ENCODE measurements at places on chromosomes 2 and 18.

DNA sequence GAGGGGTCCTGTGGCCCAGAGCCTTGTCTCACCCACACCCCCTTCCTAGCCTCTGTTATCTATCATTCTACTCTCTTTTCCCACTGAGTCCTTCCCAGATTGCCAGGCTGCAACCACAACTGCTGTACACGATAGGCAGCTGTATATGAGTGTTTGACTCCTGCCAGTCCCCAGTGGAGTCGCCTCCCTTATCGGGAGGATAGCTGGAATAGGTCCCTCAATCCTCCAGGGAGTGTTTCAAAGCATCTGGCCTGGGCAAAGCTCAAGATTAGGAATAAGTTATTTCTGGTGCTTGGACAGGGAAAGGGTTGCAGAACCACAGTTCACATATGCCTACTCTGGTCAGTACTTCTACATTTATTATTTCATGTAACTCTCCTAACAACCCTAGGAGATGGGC lies 4.8 kb downstream of the MSGN1 start:
- DNase-seq, result no peak

DNA sequence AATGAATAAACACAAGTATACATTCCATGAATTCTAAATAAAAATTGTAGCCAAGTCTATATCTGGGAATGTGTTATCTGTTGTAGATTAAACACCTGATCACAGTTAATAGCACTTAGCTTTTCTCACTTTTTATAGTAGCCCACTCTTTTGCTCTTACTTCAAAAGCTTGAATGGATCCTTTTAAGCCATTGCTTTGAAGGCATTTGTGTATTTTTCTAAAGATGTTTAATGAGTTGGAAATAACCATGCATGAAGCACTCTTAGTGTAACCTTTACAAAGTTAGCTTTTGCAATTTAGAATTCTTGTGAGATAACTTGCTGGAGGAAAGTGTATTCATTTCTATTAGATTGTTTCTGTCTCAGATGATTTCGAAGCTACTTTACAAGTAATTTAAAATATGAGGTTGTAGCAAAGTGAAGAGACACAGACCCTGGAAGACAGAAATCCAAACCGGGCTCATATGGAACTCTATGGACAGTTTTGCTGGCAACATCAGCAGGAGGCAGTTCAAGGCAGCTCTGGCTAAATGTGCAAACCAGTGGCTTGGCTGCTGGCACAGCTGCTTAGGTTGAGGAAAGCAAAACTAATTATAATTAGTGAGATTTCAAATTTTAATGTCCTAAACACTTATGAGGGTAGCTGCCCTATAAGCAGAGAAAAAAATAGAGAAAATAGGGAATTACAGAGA lies 469.8 kb upstream of the ZEB2 start:
- DNase-seq, result no peak

GRCh38 chr2:164781394-164781793 lies 60.2 kb downstream of the COBLL1 start:
- DNase-seq, result no peak

DNA sequence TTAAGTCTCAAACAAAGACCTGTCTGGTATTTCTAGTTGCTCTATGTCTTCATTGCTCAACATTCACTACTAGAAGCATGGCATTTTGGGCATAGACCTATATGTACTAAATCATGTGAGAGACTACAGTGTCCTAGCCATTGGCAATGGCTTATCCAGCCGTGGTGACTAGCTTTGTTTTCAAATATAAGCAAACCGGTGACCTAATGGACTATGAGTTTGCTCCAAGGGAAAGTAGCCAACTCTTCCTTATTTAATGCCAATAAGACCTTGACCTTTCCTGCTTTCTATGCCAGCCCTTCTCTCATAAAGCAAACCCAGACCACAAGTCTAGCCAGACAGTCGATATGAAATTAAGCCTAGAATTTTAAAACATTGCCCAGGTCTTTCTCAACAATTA lies 113.7 kb upstream of the CREB1 start:
- DNase-seq, result no peak

- no peak for DNase-seq
Observed at GRCh38 chr18:45019469-45019868, 338.8 kb downstream of the SETBP1 start.

- DNase-seq, result no peak
Observed at GRCh38 chr18:5317186-5317585, 21.7 kb upstream of the ZBTB14 start.

DNA sequence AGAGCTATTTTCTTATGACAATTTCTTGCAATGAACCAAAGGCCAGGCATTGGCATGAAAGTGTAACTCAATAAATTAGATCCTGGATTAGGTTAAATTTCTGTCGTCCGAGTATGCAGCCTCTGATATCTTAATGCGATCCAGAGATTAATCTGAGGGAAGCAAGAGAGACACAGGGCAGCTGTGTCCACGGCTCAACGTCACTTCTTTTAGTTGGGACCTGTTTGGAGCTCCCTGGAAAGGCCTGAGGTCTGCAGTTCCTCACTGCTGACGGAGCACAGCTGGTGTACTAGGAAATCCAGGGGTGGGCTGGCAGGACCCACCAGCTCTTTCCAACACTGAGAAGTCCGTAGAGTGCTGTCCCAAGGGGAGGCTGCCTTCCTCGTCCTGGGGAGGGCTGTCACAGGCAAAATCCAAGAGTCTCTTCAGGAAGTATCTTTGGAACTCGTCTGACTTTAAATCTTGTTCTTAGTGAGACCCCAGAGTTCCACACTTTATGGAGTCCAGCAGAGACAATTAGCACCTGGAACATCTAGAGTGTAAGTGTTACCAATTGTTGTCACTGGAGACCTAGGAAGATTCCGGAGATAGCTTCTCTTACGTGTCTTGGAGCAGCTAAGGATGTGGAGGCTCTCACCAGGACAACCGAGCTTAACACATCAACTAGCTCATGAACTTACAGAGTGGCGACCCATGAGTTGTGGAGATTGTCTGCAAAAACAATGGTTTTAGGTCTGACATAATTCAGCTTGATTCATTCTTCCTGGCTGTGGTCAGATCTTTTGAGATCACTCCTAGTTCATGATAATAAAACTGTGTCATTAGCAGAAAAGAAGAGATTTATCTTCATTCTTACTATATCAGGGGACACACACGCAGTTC lies 173.7 kb downstream of the ACKR3 start:
- DNase-seq, result no peak

- no peak for DNase-seq
Observed at GRCh38 chr2:14623237-14623636, 9.3 kb upstream of the LRATD1 start.

GRCh38 chr2:99420751-99421299 lies 69.0 kb downstream of the REV1 start:
- no peak for DNase-seq

- DNase-seq, result no peak
Observed at GRCh38 chr2:53826587-53827397, 33.0 kb downstream of the GPR75 start.

- no peak for DNase-seq
Observed at GRCh38 chr2:46448641-46449040, 30.7 kb upstream of the TMEM247 start.

DNA sequence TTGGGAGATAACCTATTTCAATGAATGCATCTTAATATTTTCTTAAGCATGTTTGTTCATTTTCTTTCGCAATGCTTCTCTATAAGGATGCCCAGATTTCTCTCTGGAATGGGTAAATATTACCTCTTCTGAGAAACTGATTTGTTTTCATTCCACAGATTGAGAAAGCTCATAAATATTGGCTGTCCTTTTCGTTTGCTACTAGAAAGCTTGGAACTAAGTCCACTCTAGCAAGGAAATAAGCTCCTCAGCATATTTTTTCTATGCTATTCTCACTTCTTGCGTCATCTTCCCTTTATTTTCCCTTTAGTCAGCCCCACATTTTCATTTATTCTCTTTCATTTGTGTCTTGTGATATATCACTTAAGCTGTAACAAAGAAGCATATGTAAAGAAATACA lies 76.3 kb downstream of the ANTXR1 start:
- DNase-seq, result no peak

DNA sequence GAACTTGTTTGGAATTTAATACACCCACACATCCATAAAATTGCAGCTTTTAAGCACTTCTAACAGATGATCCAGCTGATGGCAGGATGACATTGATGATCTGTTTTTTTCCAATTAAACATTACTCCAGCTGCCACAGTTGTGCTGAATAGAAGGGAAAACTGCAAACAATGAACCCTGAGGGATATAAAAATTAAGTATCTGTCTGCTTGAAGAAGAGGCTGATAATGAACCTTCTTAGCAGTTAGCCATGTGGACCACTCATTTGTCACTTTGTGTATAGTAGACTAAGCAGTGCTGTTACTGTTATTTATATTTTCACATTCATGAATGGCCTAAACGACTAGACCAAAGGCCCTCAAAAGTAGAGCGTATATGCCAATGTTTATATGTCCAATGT lies 1201.0 kb upstream of the LRRTM1 start:
- DNase-seq, result no peak

DNA sequence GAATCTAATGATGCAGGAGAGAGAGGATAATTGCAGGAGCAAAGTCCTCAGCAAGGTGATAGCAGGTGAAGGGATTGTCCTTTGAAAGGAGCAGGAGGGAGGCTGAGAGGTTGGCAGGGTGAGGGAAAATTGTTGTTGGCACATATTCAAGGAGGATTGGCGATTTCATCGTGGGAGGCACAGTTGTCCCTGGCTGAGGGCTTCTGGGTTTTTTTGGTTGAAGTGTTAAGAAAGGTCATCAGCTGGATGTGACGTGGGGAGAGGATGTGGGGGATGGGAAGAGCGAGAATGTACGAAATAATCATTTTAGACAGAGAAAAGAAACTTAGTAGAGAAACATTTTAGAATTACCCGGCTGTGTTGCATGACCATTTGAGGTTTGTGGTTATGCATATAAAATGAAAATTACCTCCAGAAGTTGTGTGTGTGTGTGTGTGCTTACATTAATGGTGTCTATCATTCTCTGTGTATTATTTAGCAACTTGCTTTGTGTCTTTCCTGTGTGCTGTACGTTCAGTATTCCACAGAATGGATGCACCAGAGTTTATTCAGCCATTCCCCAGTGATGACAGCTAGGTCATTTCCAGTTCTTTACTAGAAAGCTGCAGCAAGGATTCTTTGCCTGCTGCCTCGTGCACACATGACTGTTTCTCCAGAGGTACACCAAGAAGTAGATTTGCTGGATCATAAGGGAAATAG lies 67.6 kb downstream of the SDC1 start:
- DNase-seq, result no peak

- DNase-seq, result no peak
Observed at GRCh38 chr18:67467188-67467587, 49.3 kb downstream of the DSEL start.

GRCh38 chr2:115083225-115083624 lies 640.8 kb downstream of the DPP10 start:
- no peak for DNase-seq

DNA sequence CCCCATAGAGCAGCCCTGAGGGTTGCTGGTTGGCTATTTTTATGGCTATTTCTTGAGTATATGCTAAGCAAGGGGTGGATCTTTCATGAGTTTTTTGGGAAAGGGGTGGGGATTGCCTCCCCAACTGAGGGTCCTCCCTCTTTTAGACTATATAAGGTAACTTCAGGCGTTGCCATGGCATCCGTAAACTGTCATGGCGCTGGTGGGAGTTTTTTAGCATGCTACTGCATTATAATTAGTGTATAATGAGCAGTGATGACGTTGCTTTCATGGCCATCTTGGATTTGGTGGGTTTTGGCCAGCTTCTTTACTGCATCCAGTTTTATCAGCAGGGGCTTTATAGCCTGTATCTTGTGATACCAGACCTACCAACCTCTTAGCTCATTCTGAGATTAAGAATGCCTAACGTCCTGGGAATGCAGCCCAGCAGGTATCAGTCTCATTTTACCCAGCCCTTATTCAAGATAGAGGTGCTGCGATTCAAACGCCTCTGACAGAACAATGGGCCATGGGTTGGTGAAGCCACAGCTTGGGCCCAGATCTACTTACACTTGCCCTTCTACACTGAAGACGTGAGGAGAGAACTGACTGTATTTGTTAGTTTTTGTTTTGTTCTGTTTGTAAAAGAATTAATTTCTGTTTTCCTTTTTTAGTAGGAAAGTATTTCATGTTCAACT lies 53.8 kb upstream of the TMEM163 start:
- no peak for DNase-seq

GRCh38 chr18:26133652-26134051 lies at the start of gene PSMA8:
TSS of gene PSMA8 (plus strand) at chr18:26133869. CDS start at chr18:26133966, 97 bp downstream.
- DNase-seq, result peak; percentile 8

DNA sequence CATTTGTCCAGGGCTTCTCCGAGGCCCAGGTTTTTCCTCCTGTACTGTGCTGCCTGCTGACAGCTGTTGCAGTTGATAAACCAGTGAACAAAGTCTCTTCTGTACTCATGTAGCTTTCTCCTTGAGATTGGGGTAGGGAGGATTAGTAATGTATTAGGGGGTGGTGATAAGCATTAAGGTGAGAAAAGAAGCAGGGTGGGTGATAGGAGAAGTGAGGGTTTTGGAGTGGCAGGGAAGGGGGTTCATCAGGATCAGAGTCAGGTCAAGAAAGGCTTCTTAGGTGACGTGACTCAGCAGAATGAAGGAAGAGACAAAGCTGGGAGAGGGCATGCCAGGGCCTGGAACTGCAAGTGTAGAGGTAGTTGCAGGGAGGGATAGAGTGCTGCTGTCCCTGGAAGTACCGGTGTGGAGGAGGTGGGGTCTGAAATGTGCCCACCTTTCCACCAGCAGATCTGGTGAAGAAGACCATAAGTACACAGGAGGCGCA lies 48.7 kb downstream of the PKP4 start:
- no peak for DNase-seq

- DNase-seq, result no peak
Observed at GRCh38 chr2:96687266-96687665, 44.7 kb downstream of the FER1L5 start.

GRCh38 chr2:233468047-233468740 lies 98.4 kb downstream of the USP40 start:
- no peak for DNase-seq

- no peak for DNase-seq
Observed at GRCh38 chr2:3298191-3298590, 79.4 kb downstream of the EIPR1 start.

- no peak for DNase-seq
Observed at GRCh38 chr2:26575836-26576564, 65.2 kb downstream of the CIB4 start.

GRCh38 chr2:26952374-26952773 lies 18.1 kb upstream of the MAPRE3 start:
- no peak for DNase-seq

GRCh38 chr2:128594953-128595677 lies 276.4 kb upstream of the HS6ST1 start:
- no peak for DNase-seq

GRCh38 chr2:64440843-64441242 lies 13.1 kb upstream of the LGALSL start:
- no peak for DNase-seq

- DNase-seq, result no peak
Observed at GRCh38 chr2:98134172-98135005, 47.4 kb downstream of the VWA3B start.

All from stimulated activated CD4-positive, alpha-beta T cell treated with anti-CD3 and anti-CD28 coated beads, Interleukin-15, amount 100 ng/mL, for 1 hour (primary cell).